ENCODE measurements at places on chromosomes 6 and 20.
A peak's percentile ranks its signal among the peaks of the same experiment; 100 is the strongest.

GRCh38 chr20:32271620-32272019 lies 5.8 kb upstream of the KIF3B start:
- no peak for DNase-seq

- DNase-seq: peak; percentile 35
Measured at GRCh38 chr20:47487175-47487917, 14.3 kb upstream of the NCOA3 start.

DNA sequence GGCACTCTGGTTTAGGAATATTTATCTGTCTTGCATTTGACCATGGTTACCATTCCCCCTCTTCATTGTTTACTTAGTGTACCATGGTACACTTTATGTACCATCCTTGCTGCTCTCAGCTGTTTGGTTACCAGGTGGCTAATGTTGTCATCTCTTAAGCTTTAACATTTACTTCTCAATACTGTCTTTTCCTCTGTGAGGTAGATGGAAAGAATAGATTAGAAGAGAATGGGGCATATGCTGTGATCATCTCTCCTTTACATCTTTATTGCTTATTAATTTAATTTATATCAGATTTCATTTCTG lies 109.2 kb downstream of the NCOA3 start:
- DNase-seq: no peak

- DNase-seq: no peak
Measured at GRCh38 chr6:135310291-135310690, 129.2 kb downstream of the MYB start.

- no peak for DNase-seq
Measured at GRCh38 chr6:53982366-53983050, 128.7 kb upstream of the MLIP start.

DNA sequence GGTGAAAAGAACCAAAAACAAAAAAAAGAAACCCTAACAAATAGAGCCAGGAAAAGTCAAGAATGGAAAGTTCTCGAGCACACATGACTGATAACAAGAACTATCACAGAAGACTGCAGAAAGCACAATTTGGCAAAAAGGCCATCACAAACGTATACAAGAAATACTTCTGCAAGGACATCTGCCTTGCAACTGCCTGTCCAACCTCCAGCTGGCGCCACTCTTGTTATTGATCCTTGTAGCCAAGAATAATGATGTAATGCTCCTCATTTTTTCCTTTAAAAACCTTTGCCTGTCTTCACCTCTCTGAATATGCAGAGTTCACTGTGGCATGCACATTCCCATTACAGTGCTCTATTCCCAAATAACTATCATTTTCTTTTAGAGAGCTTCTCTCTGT lies 87.9 kb upstream of the BMP5 start:
- no peak for DNase-seq

- no peak for DNase-seq
Measured at GRCh38 chr6:126603410-126603809, 263.5 kb downstream of the CENPW start.

GRCh38 chr6:16766043-16766536 lies 4.8 kb upstream of the ATXN1 start:
- no peak for DNase-seq

DNA sequence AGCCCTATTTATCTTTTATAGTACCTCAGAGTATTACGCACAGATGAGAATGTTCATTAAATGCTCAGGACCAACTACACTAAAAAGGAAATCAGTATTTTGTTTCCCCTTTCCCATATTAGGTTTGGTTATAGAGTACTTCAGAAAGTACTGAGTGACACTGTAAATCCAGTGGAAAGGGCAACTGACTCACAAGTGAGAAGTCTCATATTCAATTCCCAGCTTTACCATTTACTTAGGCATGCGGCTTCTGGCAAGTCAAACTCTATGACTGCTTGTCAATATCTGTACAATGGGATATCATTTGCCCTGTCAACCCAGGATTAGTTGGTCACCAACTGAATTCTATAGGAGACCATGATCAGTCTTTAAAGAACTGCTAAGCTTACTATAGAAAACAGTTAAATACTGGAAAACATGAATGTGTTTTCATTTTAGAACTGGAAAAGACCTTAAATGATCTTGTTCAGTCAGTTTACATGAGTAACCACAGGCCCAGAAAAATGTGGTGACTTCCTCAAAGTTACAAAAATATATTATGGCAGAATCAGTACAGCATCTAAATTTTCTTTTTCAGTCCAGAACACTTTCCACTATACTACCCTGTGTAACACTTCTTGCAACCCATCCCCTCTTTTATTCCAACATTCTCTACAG lies 3.6 kb downstream of the MAP3K7 start:
- no peak for DNase-seq

GRCh38 chr20:38804221-38804620 lies 1.3 kb upstream of the PPP1R16B start:
- DNase-seq: no peak

DNA sequence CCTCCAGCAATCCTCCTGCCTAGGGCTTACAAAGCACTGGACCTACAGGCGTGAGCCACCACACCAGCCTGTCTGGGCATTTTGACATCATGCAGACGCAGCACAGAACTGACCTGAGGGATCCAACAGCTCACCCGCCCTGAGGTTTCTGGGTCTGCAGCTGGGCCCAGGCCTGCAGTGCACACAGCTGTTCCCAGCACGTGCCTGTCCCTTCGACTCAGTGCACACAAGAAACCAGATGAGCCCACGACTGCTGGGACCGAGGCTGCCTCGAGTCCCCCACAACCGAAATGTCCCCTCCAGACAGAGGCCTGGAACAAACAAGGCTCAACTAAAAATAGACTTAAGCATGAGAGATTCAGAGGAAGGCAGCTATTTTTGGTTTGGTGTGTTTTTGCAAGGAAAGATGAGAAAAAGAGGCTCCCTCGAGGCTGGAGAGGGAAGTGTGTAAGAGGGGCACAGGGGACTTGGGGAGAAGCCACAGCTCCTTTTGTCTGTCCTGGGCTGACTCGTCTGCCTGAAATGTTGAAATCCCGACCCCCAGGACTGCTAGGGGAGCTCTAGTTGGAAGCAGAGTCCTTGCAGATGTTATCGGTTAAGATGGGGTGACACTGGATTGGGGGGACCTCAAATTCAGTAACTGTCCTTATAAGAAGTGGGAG lies 66.3 kb downstream of the YTHDF1 start:
- DNase-seq: no peak

GRCh38 chr6:96073555-96073954 lies 57.8 kb downstream of the FUT9 start:
- DNase-seq: no peak

- no peak for DNase-seq
Measured at GRCh38 chr6:158991017-158991723, 8.8 kb downstream of the RSPH3 start.

- no peak for DNase-seq
Measured at GRCh38 chr6:64590965-64591675, 955.5 kb downstream of the PHF3 start.

GRCh38 chr20:23123886-23124285 lies 37.8 kb upstream of the CD93 start:
- DNase-seq: no peak

DNA sequence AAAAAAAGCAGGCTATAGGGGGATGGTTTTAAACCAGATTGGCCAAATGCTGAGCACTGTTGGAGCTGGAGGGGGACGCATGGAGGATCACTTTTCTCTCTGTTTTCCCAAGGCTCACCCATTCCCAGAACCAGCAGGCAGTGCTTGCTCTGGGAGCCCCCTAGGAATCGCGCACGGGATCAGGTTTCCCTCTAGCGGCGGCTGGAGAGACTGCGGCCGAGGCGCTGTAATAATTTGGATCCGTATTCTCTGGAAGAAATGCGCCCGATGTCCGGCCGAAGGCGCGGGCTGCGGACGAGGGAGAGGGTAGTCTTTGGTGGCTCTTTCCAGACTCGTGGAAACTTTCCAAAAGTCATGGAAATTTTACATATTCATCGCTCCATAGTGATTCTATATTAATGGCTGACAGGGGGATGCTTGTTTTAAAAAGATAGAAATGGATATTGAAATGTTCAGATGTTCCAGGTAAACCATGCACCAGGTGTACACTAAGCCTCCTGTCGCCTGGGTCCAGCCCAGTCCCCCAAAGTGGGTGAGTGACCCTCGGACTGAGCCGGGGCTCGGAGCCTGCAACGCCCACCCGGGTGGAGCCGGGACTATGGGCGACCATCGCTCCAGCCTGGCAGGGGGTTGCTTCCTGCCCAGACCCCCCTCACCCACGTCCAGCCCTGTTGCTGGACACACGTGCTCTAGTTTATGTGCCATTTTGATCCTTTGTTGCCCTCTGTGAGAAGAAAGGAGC lies 78.7 kb upstream of the PHACTR3 start:
- DNase-seq: no peak

- DNase-seq: no peak
Measured at GRCh38 chr6:84788689-84789088, 24.3 kb upstream of the TBX18 start.

- DNase-seq: no peak
Measured at GRCh38 chr6:43942616-43943015, 172.6 kb downstream of the VEGFA start.

DNA sequence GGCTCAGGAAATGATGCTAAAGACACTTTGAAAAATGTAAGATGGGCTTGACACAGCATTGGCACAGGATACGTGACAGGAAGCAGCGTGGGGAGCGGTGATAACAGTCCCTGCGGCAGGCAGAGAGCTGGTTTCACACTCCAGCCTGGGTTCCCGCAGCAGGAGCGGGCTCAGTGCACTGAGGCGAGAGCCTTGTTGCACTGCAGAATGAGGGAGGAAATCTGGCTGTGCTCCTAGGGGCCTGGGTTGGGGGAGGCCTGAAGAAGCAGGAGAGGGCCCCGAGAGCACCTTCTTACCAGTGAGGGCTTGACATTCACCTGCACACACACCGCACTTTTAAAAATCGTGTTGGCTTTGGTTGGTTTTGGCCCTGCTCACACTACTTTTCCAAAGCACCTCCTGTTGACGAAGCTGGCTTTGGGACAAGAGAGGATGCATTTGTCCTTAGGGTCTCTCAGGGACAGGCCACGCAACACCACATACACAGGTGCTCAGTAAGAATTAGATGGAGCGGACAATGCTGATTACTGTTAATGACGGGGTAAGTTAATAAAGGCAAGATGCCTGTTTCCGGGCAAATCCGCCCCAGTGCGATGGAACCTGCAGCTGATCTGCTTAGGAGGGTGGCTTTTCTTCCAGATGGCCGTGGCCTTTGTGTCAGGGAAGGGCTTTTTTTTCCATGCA lies 49.4 kb upstream of the ARMC2 start:
- DNase-seq: no peak

DNA sequence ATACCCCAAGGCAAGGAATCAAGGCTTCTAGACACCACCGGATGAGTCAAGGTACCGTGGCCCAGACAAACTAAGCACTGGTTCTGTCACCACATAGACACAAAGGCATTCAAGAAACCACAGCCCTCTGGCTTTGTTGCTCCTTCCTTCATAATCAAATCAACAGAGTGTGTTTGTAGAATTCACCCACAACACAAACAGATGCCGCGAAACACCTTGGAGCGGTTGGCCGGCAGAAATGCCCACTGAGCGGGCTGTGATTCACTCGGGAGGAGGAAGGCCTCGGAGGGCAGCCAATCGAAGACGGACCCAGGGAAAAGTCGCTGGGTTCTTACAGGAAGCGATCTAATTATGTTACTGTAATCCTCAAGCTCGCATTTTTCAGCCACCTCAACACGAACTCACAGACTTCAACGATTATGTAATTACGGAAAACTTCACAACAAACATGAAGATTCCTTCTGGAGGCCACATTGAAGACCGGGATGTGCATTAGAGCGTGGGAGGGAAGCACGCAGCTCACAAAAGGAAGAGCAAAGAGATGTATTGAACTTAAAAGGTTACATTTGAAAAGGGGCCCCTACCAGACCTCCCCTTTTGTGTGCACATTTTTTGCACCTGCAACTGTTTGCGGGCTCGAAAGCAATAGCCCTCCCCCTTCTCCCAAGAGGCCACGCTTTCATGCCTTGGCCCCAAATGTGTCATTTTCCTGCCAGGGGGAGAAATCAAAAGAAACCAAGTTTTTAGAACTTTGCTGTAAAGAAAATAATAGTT lies 184.7 kb upstream of the PREP start:
- DNase-seq: no peak

DNA sequence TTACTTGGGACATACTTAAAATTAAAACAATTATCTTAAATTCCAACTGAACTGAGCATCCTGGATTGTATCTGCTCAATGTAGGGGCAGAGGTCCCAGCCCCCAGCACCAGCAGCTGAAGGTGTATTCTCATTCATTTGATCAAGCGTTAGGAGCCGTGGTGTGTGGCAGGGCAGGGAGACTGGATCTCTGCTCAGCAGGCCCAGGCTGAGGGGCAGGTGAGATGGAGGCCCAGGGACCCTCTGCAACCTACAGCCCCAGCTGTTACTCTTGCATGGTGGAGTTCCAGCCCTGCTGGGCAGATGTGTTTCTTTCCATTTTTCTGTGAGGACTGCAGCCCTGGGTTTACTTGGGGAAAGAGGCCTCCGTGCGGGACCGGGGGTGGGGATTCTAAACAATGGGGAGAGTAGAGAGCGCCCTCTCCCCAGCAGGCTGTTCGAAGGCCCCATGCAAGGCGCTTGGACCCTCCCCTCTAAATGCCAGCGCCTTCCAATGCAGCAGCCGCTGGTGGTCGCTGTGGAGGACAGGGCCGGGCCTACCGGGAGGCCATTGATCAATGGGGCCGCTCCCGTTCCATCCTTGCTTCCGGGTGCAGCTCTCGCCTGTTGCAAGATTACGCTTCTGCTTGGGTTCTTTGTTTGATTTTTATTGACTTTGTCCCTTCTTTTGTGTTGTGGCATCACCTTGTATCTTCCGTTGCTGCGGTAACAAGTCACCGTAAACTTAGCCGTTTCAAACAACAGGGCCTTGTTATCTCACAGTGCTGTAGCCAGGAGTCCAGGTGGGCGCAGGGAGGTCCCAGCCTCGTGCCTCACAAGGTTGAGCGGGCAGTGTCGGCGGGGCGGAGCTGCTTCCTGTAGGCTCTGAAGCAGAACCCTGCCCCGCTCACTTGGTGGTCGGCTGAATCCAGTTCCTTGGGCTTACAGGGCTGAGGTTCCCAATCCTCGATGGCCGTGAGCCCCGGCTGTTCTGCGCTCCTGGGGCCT lies 134.8 kb upstream of the PHACTR3 start:
- no peak for DNase-seq

DNA sequence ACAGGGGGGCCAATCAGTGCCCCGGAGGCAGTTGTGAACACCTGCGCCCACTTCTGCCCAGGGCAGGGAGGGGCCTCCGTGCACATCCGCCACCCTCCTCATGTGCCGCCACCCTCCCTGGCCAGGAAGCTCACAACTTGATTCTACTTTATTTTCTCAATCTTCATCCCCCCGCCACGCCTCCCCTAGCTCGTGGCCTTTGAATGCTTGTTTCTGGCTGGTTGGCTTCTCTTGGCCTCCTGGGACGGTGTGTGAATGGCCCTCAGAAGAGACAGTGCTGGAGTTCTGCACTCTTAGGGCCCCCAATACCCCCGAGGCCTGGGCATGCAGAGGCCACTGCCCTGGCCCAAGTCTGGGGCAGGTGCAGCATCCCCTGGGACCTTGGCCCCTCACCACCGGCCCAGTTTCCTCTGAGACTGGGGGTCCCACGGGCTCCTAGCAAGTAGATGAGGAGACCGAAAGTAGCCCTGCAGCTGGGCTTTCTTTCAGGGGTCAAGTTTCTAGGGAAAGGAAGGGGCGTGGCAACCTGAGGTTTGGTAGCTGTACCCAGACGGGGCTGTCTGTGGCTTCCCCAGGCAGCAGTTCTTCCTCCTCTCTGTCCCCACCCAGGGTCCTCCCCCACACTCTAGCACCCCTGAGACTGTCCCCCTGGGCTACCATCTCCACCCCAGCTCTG lies 1.3 kb downstream of the RGS19 start:
- no peak for DNase-seq
